ENCODE measurements at places on chromosomes 3 and 15.

- no peak for DNase-seq
These were observed 13.6 kb upstream of the SRP14 start for GRCh38 chr15:40052604-40053003.

DNA sequence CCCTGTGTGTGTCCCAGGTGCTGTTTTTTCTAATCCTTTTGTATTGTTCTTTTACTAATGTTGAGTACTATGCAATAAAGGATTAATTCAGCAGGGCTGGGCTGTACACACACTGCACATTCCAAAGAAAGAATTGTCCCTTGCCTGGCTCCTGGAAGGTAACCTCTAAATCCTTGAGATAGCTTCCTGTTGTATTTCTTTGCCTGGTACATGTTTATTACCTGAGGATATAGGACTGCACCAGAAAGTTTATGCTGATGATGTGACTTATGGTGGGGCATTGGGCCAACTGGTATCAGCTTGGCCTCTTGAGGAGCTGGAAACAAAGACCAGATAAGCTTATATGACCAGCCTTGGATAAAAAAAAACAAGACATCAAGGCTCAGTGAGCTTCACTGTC is 26.6 kb upstream of the FAN1 start:
- no peak for DNase-seq

DNA sequence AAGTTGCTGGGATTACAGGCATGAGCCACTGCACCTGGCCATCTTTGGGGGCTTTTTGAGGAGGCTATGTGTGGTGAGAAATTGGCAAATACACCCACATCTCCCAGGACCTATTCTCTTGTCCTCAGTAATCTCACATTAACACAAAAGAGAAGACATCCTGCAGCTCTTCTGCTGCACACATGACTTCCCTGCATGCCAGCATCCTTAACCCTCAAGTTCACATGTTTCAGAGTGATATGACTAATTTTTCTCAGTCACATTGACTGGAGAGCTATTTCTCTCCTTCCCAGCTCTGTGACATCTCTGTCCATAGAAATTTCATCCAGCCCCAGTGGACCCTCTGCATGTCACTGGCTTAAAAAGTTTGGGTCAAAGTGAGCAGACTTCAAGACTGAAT is 1.9 kb upstream of the SKIC8 start:
- no peak for DNase-seq

DNA sequence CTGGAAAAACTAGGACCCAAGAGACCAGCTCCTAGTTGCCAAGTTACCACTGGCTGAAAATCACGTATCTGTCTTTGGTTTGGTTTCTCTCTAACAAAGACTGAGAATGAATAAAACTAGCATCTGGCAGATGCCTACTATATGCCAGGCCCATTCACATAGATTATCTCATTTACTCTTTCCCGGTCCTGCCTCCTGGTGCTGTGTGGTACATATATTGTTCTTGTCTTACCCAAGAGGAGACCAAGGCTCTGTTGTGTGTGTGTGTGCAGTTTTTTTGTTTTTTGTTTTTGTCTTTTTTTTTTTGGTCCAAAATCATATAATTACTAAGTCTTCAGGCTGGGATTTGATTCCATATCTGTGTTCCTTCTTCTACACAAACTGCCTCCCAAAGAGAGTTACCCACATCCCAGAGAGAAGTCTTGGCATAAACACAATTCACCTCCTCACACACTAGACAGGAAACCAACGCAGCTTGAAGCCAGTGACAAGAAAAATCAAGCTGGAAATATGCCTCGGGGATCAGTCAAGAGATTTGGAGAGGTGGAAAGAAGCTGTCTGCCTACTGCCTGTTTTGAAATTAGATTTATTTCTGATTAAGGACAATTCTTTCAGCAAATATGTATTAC is 891 bp downstream of the AHSG start:
- no peak for DNase-seq

GRCh38 chr15:34494084-34494399 is 56.4 kb upstream of the GOLGA8A start:
- DNase-seq = no peak

- DNase-seq = no peak
These were observed 1041.9 kb upstream of the NR2F2 start for GRCh38 chr15:95288626-95289025.

- no peak for DNase-seq
These were observed 36.1 kb upstream of the CSPG5 start for GRCh38 chr3:47614788-47615187.

All from tibial artery (tissue), 4 donors.